Activated T-cell treated with anti-CD3 and anti-CD28 coated beads, Interleukin-2, amount 50 U/mL, for 72 hours (primary cell): ENCODE measurements at places on chromosomes 3 and 15. TPM values are rescaled to one million over a fixed set of nuclear protein-coding genes. Genes with fewer than 3 reads are reported as not detected.

DUOXA1 gene
- 0.65 TPM for total RNA-seq

IQCF5 gene
- total RNA-seq = not detected

ERICH6 gene
- not detected for total RNA-seq

CD276 gene
- 0.67 TPM for total RNA-seq

SMCO1 gene
- total RNA-seq = not detected

BFSP2 gene
- total RNA-seq = not detected

CFAP20DC gene
- total RNA-seq = 2.8 TPM

SAMMSON gene
- total RNA-seq = not detected
